ENCODE measurements at places on chromosomes 7 and 10.

DNA sequence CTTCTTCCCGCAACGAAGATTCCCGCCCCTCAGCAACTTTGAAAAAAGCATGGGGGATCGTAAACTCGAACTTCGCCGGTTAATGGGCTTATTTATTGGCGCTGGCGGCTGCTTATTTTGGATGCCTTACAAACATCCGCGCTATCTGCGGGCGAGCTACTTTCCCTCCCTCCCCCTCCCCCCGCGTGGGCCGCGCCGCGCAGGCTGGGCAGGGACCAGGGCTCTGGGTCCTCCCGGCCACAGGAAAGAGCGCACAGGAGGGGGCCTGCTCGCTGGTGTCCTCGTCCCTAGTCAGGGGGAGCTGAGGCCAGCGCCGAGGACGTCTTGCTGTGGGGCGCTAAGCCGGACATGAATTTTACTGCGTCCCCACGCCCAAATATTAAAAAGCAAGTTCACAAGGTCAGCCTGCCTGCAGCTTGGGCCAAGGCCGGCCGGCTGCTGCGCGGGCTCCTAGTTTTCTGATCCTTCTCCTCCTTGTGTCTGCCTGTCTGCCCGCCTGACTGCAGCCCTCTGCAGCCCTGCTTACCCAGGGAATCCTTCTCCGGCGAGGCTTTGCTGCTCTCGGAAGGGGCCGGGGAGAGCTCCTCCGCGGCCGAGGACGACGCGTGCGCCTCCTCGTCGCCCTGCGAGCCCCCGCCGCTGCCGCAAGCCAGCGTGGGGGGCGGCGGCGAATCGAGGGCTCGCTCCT, 1.2 kb downstream of the HOXA10 start:
- no peak for DNase-seq

GRCh38 chr7:107924841-107925504, 34.0 kb downstream of the DLD start:
- DNase-seq = no peak

- DNase-seq = peak; percentile 2
Measured at GRCh38 chr7:105399043-105399725, 10.5 kb upstream of the SRPK2 start.

DNA sequence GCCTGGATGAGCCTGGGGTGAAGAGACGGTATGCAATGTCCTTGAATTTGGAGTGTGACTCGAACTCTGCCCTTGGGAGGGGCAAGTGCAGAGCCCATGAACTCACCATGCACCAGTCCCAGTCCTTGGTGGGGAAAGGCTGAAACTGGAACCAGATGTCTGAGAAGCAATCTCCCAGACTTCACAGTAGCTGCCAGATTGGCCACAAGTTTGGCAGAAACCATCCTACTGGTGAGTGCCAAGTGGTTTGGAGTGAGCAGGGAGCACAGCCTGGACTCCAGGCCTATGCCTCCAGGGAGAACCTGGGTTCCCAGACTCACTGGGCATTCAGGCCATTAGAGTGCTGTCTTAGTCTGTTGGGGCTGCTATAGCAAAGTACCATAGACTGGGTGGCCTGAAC, 99.6 kb upstream of the LYZL1 start:
- DNase-seq = peak; percentile 72

- no peak for DNase-seq
Measured at GRCh38 chr10:3606309-3606708, 178.7 kb downstream of the KLF6 start.

Measured in AG09319 (cell line).